Myometrial cell (primary cell): ENCODE measurements at places on chromosomes 3 and 15. TPM values are rescaled to one million over a fixed set of nuclear protein-coding genes. Genes with fewer than 3 reads are reported as not detected.

Gene ATOSA
- 4.6 and 6.4 TPM in 2 replicates for total RNA-seq

Gene ACVR2B
- total RNA-seq = 0.29 and 0.89 TPM in 2 replicates

Gene ABI3BP
- total RNA-seq = 13.3 and 16.1 TPM in 2 replicates

Gene CGNL1
- total RNA-seq = not detected in 2 replicates

Gene MUC4
- not detected in 2 replicates for total RNA-seq

Gene ACKR2
- under 0.01 TPM in 1 of 2 replicates, not detected in the other for total RNA-seq

Gene RTP3
- total RNA-seq = not detected in 2 replicates

Gene GMNC
- total RNA-seq = not detected in 2 replicates
